ENCODE measurements at places on chromosomes 16 and 17. TPM values are rescaled to one million over a fixed set of nuclear protein-coding genes. Genes with fewer than 3 reads are reported as not detected.

The MARF1 gene
- 68.0 TPM for polyA plus RNA-seq

- DNase-seq, result no peak
Measured at GRCh38 chr16:66287416-66287815, 79.1 kb upstream of the CDH5 start.

GRCh38 chr17:70642059-70642458 lies 472.7 kb downstream of the KCNJ2 start:
- no peak for DNase-seq

DNA sequence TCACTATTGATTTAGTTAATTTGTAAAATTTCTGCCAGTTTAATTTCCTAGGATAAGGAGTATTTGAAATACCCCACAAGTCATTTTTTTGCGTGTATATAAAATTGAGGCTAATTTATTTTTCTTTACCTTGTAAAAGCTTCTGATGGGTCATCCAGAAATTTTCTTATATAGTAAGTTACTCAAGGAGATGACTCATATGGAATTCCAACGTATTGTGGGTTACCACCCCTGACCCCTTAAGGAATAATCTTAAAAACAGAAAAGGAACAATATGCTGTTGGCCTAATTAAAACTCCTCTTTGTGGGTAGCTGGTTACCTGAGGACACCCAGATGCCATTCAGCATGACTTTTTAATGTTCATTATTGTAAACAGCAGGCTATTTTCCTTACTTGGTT lies 13.6 kb downstream of the HEATR6 start:
- no peak for DNase-seq

- no peak for DNase-seq
Measured at GRCh38 chr16:57707331-57707730, 12.7 kb downstream of the DRC7 start.

GRCh38 chr17:7880076-7880868 lies 8.3 kb upstream of the CHD3 start:
- DNase-seq, result no peak
